ENCODE measurements at places on chromosomes 12 and 14.

- DNase-seq, result no peak
Measured at GRCh38 chr12:108689314-108690190, 41.8 kb downstream of the CORO1C start.

DNA sequence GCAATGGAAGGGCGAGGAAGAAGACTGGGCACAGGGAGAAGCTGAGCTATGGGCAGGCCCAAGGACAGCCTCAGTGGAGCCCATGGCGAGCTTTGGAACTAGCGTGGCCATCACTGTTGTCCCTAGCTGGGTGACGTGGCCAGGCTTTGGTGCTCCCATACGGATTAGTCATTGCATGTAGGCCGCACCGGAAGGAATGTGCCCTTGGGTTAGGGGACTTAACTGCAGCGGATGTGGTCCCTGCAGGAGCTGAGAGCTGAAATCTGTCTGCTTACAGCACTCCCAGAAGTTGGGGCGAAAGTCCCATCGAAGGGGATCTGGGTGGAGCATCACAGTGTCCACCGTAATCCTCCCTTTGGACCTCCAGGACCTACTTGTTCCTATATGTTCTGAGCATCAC is 133.7 kb downstream of the PAPOLA start:
- DNase-seq, result no peak

GRCh38 chr12:58521152-58521551 is 399.2 kb downstream of the LRIG3 start:
- DNase-seq, result no peak

GRCh38 chr12:58346032-58346632 is 404.8 kb downstream of the ATP23 start:
- DNase-seq, result peak; percentile 53

- DNase-seq, result no peak
Measured at GRCh38 chr12:57473392-57473791, 6.3 kb downstream of the ARHGAP9 start.

GRCh38 chr14:95527387-95528002 is 7.4 kb upstream of the GLRX5 start:
- DNase-seq, result peak; percentile 27

- DNase-seq, result no peak
Measured at GRCh38 chr12:47709237-47709636, 3.4 kb upstream of the RPAP3 start.

DNA sequence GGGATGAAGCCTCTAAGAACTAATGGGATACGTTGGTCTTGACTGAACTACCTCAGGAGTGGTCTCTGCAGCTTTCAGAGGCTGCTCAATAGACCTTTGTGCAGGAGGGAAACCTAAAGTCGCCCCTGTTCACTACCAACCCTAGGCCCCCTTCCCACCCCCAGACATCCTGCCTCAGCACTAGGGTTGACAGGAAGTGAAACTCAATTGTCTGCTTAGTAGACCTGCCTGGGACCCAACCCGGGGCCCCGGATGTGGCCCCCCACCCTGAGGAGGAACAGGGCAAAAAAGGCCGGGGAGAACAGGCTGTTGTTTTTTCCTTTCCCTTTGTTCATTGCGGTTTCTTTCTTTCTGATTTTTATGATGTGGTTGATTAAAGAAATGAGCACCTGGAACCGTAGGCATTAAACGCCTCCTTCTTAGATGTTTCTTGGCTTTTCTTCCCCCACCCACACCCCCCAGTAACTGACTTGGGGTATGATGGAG is 1.6 kb upstream of the DGKA start:
- no peak for DNase-seq

DNA sequence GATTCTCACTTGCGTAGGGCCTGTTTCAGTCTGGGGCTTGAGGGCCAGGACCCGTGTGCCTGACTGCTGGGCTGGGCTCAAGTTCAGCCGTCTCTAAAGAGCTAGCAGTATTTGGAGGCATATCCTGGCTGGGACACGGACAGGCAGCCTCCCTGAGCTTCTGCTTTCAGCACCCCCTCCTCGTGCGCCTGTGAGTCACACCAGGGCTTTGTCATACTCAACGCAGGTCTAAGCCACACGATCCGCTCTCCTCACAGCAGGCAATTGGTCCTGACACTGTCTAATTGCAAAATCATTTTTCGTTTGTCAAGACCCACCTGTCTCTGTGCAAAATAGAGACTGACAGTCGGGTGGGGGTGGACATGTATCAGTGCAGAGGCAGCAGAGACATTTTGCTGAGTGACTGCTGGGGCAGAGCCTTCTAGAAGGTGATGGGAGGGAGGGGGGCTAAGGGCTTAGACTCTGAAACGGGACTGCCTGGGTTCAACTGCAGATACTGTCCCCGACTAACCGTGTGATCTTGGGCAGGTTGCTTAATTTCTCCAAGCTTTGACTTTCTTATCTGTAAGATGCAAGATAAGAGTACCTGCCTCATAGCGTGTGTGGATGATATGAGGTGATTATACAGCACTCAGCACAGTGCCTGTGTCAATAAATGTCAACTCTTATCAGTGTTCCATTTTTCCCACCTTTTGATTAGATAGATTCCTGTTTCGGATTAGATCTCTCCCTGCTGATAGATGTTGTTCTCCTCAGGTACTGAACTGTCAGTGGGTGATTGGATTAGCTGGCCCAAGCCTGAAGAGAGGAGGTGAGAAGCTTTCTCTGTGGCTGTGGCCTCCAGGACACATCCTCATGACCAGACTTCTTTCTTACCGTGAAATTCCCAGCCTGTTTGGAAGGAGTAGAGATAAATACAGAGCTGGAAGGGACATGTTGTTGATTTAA is 53.1 kb downstream of the KCNA1 start:
- DNase-seq, result peak; percentile 13

DNA sequence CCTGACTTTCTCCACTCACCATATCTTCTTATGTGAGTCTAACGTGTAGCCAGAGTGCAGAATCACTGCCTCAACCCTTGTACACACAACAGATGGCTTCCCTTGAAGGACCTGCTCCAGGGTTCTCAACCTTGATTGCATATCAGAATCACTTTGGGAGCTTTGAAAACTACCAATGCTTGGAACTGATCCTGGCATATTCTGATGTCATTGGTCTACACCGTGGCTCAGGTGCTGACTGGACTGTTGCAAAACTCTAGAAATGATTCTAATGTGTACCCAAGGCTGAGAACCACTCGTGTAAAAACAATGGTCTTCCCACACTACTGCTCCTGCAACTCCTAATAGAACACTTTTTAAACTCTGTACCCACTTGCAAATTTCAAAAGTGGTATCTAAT is 18.5 kb downstream of the TMEM132D start:
- no peak for DNase-seq

GRCh38 chr12:48454667-48455066 is 17.7 kb upstream of the ANP32D start:
- no peak for DNase-seq

- DNase-seq, result peak; percentile 32
Measured at GRCh38 chr14:36316131-36316530, 4.3 kb downstream of the MBIP start.

DNA sequence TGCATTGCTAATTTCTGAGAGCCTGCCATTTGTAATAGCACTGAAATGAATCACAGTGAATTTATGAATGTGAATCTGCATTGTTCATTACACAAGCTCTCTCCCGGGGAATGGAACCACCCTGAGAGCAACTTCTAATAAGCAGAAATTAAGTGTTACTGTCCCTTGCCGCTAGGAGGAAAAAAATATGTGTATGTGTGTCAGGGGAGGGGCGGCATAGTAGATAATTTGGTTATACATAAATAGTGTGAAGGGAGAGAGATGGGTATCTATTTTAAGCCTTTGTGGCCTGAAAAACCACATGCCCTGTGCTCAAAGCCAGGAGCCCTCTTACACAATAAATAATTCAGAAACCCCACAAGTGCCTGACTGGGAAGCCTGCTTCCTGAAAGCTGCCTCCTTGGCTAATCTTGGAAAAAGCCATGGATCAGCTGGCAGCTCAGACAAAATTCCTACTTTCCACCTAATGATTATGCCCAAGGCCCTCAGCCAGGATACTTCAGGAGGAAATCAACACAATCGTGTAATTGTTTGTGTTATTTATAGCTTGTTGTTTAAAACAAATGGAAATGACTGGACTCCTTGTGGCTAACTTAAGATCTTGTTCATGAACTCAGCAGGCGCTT is 366.2 kb upstream of the KITLG start:
- DNase-seq, result no peak

DNA sequence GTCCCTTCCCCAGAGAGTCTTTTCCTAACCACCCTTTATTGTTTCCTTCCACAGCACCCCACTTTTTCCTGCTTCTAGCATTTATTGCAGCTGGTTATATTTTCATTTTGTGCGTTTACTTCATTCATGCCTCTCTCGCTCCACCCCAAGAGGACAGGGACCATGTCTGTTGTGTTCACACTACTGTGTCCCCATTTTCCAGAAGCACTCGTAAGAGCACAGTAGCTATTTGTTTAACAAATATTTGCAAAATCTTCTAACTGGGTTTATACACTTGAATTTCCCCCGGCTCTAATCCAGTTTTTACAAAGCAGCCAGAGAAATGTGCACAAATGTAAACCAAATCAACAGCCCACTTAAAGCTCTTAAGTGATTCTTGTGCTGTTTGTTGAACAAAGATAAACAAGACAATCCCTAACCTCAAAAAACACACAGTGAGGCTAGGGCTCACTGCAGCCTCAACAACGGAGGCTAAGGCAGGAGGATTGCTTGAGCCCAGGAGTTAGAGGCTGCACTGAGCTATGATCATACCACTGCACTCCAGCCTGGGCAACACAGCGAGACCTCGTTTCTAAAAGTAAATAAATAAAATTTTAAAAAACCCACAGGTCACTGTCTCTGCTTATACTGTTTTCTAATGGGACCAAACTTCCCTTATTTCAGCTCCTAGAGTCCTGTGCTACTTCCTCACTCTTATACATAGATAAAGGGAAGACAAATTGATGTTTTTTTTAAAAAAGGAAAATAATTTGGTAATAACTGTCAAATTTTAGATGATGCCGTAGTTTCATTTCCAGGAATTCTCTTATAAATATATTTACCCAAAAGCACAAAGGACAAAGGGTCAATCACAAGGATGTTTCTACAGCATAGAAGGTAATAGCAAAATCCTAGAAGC is 6.6 kb upstream of the ABCD4 start:
- DNase-seq, result no peak

DNA sequence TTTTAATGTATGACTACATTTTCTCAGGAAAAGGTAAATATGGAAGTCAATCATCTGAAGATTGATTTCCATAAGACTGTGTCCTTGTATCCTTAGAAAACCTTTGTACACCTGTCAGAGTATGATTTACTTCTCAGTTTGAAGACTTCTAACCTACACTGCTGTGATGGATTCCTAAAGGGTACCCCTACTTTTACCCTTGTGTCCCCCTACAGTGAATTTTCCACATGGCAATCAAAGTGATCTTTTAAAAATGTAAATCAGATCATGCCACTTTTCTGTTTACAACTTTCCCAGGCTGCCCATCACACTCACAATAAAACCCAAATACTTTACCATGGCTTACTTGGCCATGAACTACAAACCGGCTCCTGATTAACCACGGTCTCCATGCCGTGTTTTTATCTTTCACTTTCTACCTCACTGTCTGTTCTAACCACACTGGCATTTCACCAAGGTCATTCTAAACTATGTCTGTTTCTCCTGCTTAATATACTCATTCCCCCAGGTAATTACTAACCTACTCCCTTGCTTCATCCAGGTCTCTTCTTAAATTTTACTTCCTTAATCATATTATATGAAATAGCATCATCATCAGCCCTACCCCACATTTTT is 8.1 kb downstream of the DNAI7 start:
- no peak for DNase-seq

GRCh38 chr14:68966872-68967301 is 12.2 kb downstream of the ACTN1 start:
- DNase-seq, result no peak

- DNase-seq, result no peak
Measured at GRCh38 chr12:48105321-48105866, 485 bp downstream of the SENP1 start.
